Calu3 (cell line): ENCODE measurements at places on chromosomes 6 and 20.
A peak's percentile ranks its signal among the peaks of the same experiment; 100 is the strongest.

DNA sequence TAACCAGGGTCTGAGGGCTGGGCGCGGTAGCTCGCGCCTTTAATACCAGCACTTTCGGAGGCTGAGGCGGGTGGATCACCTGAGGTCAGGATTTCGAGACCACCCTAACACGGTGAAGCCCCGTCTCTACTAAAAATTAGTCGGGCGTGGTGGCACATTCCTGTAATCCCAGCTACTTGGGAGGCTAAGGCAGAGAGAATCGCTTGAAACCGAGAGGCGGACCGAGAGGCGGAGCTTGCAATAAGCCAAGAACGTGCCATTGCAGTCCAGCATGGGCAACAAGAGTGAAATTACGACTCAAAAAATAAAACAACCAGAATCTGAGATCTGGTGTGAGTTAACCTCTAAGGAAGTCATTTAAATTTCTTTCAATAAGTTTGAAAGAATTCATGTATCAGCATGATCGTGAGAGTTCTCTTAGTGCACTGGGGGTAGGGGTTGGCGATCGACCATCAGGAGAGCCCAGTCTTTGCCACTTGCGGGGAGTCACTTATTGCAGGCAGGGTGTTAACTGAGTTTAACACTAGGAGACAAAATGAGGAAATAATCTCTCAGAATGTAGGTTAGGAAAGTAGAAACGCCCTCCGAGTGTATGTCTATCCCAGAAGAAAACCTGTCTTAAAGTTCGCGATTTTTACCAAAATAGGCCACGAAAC is 206.5 kb upstream of the ZNF184 start:
- DNase-seq = no peak

DNA sequence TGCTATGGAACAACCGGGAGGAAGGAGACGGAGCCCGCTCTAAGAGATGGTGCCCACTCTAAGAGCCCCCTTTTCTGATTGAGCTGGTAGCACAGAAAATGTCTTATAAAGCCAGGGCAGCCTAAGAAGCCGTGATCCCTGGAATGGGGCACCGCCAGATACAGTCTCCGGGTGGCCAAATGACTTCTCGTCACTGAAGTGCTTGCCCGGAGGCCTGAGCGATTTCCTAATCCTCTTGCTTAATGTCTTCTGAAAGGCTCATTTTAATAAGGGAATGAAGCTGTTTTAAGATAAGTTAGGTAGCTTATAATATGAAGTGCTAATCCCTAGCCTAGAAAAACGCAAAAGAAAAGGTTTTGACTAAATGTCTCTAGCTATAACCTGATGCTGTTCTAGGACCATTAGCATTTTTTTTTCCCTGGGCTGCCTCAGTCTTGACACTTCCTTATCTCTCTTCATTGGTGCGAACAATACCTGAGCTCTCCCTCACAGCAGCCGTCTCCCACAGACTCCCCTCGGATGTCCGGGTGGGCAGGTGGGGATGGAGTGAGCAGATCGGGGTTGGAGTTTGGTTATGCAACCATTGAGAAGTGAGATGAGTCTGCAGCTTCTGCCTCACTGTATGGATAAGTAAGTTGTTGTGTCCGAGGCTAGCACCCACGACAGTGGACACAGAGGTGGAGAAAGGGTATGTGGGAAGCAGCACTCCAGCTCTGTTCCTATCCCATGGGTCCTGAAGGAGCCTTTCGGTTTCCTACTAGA is 559.4 kb upstream of the AGPAT4 start:
- DNase-seq = no peak

- no peak for DNase-seq
Measured at GRCh38 chr6:127073222-127073621, 45.2 kb upstream of the RSPO3 start.

DNA sequence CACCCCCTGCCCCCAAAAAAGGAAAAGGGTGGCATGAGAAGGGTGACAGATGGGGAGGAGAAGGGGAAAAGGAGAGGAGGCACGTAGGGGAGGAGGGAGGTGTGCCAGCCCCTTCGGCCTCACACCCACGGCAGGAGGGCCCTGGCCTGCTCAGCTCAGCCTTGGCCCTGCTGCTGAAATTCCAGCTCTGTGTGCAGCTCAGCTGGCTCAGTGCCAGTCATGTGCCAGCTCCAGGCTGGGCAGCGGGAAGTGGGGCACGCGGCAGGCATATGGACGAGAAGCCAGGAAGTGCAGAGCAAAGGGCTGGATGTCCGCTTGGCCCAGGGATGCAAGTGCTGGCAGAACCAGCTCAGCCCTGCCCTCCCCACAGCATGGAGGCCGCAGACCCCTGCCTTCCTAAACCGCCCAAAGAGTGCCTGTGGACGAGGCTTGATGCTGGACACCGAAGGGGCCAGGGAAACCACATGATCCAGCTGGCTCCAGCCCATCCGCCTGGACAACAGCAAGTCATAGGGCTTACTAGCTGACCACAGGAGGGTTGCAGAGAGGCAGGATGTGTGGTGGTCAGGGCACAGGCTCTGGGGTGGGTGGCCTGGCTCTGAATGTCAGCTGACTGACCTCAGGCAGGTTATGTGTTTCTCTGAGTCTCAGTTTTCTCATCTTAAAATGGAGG is 60.2 kb downstream of the NOL4L start:
- DNase-seq = peak; percentile 38

GRCh38 chr6:165571068-165571682 is 91.9 kb downstream of the PDE10A start:
- DNase-seq = no peak

GRCh38 chr6:117974914-117975627 is 68.0 kb downstream of the SLC35F1 start:
- DNase-seq = no peak

DNA sequence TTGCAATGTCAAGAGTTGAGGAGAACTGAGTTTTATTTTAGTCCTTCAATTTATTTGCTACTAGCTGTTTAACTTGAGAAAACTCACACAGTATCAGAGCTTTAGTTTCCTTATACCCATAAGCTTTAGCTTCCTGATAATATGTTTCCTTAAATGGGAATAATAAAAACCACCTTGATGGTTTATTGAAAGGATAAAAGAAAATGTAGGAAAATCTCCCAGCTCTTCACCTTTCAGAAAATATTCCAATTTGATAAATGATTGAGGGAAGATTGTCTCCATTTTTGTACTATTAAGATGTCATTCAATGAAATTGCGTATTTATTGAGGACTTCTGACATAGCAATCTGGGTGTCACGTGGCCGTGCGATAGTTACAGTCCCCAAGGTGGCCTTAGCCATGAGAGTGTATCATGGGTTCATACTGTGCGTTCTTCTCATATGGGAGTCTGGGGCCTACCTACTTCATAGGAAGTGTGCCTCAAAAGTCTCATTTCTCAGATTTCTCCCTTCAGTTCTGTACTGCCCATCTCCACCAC is 296.3 kb upstream of the BMP2 start:
- DNase-seq = no peak

- DNase-seq = no peak
Measured at GRCh38 chr6:82904860-82905259, 160.8 kb downstream of the UBE3D start.

DNA sequence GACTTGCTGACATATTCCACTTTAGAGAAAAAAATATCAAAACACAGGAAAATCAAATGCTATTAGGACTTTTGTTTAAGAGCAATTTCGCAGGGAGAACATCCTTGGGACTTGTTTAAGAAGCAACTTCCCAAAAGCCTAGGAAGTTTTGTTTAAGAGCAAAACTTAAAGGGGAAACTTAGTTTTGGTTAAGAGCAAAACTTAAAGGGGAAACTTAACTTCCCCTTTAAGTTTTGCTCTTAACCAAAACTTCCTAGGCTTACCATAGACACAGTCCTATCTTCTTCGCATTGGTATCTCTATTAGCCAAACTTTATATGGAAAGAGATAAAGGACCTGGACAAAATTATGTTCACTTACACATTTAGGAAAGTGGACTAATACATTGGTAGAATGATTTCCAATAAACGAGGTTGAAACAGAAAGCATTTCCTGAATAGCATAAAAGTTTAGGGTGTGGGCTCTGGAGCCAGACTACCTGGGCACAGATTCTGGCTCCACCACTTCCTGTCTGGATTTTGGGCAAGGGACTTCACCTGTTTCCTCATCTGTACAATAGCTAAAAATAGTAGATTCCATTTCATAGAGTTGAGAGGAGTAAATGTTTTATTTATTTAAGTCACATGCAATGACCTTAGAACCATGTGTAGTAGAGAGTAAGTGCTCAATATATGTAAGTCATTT is 15.7 kb downstream of the PAQR8 start:
- no peak for DNase-seq

DNA sequence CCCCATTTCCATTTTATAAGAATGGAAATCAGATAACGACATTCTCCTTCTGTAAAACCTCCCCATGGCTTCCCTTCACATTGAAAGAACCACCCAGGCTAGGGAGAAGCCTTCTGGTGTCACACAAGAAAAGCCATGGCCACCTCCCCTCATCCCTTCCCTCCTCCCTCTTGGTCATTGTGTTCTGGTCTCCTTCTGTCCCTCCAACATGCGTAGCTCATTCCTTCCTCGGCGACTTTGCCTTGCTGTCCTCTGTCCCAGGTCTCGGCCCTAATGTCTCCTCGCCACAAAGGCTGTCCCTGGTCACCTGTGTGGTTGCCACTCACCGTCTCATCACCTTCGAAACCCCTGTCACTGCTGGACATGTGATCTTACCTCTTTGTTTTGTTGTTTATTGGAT is 193.9 kb downstream of the BCAS1 start:
- no peak for DNase-seq
